ENCODE measurements at places on chromosomes 6 and 20. TPM values are rescaled to one million over a fixed set of nuclear protein-coding genes. Genes with fewer than 3 reads are reported as not detected.
A peak's percentile ranks its signal among the peaks of the same experiment; 100 is the strongest.

LRRC73 gene
- total RNA-seq, result 0.14 TPM

HTR1E gene
- not detected for total RNA-seq

C20orf144 gene
- 0.26 TPM for total RNA-seq

GSTA4 gene
- total RNA-seq, result 28.7 TPM

DYNLRB1 gene
- 98.9 TPM for total RNA-seq

GNAS-AS1 gene
- 0.64 TPM for total RNA-seq

- H3K27me3 ChIP-seq, result peaks cover 28% of the 10 kb centered on the region
- peaks cover 31% of the 10 kb centered on the region for H3K4me1 ChIP-seq
- H3K4me3 ChIP-seq, result peak overlapping the region; percentile 67
- H3K36me3 ChIP-seq, result peaks cover 1% of the 10 kb centered on the region
- H3K27ac ChIP-seq, result peak overlapping the region; percentile 90
- DNase-seq, result peak; percentile 78
These were observed 10.3 kb upstream of the RAD21L1 start for GRCh38 chr20:1215386-1216170.

DNA sequence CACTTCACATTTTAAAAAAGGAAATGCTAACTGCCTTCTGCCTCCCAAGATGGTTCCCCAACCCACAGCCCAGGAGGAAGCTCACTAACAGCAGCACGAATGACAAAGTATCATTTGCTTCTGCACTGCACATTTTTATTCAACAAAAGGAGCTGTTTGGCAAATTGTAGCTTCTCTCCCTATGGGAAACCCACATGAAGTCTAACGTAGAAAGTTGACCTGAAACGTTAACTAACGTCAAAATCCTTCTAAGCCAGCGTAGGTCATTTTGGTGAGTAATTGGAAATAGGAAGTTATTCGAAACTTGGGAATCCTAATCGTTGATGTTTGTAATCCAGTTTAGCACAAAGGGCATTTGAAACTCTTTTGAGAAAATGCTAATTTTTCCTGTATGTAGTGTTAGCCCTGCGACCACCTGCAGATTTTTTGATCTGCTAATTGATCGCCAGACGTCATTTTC, 2.9 kb downstream of the SALL4 start:
- H3K27me3 ChIP-seq, result peaks cover 57% of the 10 kb centered on the region
- DNase-seq, result no peak
- H3K36me3 ChIP-seq, result no peaks in the 10 kb centered on the region

- no peaks in the 10 kb centered on the region for H3K4me1 ChIP-seq
- no peaks in the 10 kb centered on the region for H3K27me3 ChIP-seq
- no peak for DNase-seq
These were observed 197.8 kb downstream of the HAO1 start for GRCh38 chr20:7742479-7742878.

- H3K27ac ChIP-seq, result peak overlapping the region; percentile 52
- H3K27me3 ChIP-seq, result no peaks in the 10 kb centered on the region
These were observed 30.8 kb upstream of the IER3 start for GRCh38 chr6:30775104-30775503.

DNA sequence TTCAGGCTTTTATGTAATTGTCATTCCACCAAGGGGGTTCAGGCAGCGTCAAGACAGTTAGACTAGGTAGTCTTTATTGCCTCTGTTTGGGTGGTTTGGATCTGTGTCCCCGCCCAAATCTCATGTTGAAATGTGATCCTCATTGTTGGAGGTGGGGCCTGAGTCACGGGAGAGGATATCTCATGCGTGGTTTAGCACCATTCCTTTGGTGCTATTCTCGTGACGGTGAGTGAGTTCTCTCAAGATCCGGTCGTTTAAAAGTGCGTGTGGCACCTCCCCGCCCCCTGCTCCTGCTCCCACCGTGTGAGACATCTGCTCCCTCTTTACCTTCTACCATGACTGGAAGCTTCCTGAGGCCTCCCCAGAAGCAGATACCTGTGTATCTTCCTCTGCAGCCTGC, 51.3 kb upstream of the FOXC1 start:
- peaks cover 44% of the 10 kb centered on the region for H3K27me3 ChIP-seq
- H3K27ac ChIP-seq, result no peak overlapping the region
- H3K36me3 ChIP-seq, result no peaks in the 10 kb centered on the region
- no peak for DNase-seq
- no peak overlapping the region for H3K4me3 ChIP-seq

GRCh38 chr6:39029156-39030011, 19.2 kb upstream of the GLP1R start:
- H3K4me1 ChIP-seq, result no peaks in the 10 kb centered on the region
- DNase-seq, result peak; percentile 84
- H3K27me3 ChIP-seq, result peaks cover 56% of the 10 kb centered on the region
- H3K4me3 ChIP-seq, result no peak overlapping the region

- peak overlapping the region; percentile 72 for H3K27ac ChIP-seq
- no peak for DNase-seq
- no peak overlapping the region for H3K4me3 ChIP-seq
- H3K4me1 ChIP-seq, result peaks cover 64% of the 10 kb centered on the region
- H3K36me3 ChIP-seq, result no peaks in the 10 kb centered on the region
These were observed 6.9 kb upstream of the OCSTAMP start for GRCh38 chr20:46557231-46557956.

DNA sequence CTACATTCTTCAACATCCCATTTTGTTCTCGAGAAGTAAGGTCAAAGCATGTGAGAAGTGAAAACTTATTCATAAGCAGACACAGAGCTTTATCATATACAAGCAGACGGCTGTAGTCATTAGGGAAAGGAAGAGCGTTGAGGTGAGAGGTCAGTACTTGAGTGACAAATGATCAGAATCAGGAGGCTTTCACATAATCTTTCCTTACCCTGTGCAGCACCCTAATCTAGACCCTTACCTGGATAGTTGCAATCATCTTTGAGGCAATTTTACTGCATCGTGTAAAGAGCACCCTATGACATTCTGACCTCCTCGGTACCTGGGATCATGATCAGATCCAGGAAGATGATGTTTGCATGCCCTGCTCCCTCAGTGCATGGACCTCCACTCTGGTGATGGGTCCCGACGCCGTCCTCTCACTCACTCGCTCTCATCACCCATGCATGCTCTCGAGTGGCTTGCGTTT, 62.7 kb downstream of the RNF182 start:
- H3K36me3 ChIP-seq, result no peaks in the 10 kb centered on the region
- DNase-seq, result no peak
- H3K27ac ChIP-seq, result no peak overlapping the region
- H3K27me3 ChIP-seq, result peaks cover 45% of the 10 kb centered on the region
- no peaks in the 10 kb centered on the region for H3K4me1 ChIP-seq

DNA sequence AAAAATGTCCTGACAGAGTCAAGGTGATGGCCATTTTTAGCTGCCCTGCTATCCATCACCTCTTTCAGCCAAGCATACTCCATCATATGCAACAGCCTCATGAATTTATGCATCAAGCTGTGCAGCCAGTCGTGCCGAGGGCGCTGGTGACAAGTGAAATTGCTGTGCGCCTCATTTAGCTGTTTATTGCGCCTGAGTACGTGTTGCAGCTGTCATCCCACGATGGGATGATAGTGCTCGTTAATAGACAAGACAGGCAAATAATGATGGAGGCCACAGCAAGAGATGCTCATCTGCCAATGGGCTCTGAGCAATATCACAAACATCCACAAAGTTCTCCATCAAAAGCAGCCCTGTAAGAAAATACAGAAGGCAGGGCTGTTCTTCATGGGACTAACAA, 562.3 kb upstream of the POU3F2 start:
- no peaks in the 10 kb centered on the region for H3K27me3 ChIP-seq
- no peaks in the 10 kb centered on the region for H3K4me1 ChIP-seq
- H3K27ac ChIP-seq, result no peak overlapping the region
- no peak for DNase-seq

DNA sequence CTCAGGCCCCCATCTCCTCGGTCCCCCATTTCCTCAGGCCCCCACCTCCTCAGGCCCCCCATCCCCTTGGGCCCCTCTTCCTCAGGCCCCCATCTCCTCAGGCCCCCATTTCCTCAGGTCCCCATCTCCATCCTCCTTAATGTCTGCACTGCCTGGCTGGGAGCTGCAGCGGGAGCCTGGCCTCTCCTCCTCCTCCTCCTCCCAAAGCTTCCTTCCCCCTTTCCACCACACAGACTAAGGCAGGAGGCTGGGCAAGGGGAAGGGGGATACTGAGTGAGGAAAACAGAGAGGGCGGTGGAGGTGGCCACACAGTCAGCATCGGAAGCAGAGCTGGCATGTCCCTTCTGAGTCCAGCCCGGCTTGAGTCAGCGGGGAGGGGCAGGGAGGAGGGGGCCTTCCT, 122.6 kb upstream of the RPS6KA2 start:
- no peak overlapping the region for H3K27ac ChIP-seq
- DNase-seq, result no peak
- peaks cover 9% of the 10 kb centered on the region for H3K27me3 ChIP-seq
- H3K4me1 ChIP-seq, result no peaks in the 10 kb centered on the region
- no peak overlapping the region for H3K4me3 ChIP-seq
- H3K36me3 ChIP-seq, result no peaks in the 10 kb centered on the region

DNA sequence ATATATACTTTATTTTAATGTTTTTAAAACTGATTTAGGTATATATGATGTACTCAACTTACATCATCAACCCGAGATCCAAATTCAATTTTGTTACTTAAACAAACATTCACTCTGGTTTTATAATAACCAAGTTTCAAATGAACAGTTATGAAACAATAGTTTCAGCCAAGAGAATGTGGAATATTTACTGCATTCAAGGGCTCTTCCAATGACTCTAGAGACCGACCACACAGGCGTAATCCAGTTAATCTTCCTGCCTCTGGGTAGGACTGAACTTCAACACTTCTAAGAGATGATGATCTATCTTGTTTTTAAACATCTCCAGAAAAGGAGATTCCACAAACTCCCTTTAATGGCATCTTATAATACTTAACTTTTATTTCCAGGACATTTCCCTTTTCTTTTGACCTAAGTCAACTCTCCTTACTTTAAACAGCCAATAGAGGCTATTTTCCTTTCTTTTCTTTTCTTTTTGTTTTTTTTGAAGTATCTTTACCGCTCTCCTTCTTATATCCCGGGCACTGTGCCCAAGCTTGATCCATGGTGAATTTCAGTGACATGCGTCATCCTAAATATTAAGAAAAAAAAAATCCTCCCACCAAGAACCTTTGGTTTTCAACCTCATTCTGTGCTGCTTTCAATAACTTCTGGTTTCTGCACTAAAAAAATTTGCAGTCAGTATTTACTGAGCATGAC, 110.1 kb downstream of the KIF13A start:
- H3K4me1 ChIP-seq, result no peaks in the 10 kb centered on the region
- peaks cover 25% of the 10 kb centered on the region for H3K27me3 ChIP-seq
- H3K4me3 ChIP-seq, result no peak overlapping the region

DNA sequence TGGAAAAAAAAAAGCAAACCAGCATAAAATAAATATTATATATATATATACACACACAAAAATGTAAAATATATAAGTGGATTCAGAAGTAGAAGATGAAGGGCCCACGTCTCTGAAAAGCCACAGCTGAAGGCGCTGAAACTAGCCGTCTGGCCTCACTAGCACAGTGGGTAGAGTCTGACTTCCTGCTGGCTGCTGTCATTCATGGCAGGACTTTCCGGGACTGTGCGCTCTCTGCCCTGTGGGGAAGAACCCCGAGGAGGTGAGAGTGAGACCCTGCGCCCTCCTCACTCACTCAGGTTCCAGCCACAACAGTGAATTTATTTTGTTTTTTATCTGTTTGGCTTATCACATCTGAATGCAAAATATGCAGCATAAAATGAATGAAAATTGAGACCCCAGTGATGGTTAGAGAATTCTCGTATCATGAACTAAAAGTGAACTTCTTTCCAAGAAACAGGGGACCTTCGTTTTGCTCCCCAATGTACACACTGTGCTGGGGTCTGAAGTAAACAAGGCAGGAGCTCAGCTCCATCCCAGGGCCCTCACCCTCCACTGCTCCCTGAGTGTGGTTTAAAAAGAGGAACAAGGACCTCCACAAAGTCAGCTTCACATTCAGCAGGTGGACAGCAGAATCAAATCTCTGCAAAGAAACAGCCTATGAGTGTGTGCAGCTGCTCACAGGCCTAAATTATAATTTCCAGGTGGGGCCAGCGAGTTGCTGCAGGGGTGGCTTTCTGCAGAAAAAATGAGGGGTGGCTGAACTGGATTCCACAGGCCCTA, 1.3 kb upstream of the RAMACL start:
- peaks cover 13% of the 10 kb centered on the region for H3K4me1 ChIP-seq
- no peaks in the 10 kb centered on the region for H3K36me3 ChIP-seq
- H3K27me3 ChIP-seq, result no peaks in the 10 kb centered on the region
- no peak overlapping the region for H3K27ac ChIP-seq
- H3K4me3 ChIP-seq, result no peak overlapping the region
- no peak for DNase-seq

DNA sequence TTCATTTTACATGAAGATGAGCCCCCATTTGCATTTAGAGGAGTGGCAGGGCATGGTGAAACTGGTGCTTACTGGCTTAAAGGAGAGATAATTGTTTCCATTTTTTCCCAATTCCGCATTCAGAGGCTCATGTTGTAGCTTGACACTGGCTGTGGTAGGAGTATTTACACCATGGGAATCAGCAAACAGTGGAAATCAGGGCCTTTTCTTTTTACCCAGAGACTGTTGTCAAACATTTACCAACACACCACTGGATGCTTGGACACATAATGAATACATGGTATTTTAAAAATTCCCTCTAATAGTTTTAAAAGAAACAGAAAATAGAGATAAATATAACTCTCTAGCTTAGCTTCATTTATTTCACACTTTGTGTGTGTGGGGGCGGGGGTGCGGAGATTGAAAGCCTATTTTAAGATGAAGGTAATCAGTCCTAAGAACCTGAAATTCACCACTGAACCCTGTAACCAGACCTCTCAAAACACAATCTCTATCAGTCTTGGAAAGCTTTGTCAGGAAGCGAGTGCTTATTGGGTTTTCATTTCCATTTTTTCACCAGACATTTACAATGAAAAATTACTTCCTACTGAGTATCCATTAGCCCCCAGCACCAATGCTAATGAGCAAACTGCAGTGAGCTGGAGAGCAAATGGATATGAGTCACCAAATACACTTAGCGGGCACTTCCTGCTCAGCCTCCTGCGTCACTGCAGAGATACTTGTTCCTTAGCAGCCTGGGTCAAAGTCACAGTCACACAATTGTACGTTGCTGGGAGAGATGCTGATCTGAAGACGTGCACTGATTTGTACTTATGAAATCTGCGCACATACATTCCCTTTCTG, 532.0 kb downstream of the BCKDHB start:
- no peaks in the 10 kb centered on the region for H3K36me3 ChIP-seq
- no peak overlapping the region for H3K4me3 ChIP-seq
- H3K27ac ChIP-seq, result no peak overlapping the region
- no peaks in the 10 kb centered on the region for H3K27me3 ChIP-seq
- no peaks in the 10 kb centered on the region for H3K4me1 ChIP-seq

DNA sequence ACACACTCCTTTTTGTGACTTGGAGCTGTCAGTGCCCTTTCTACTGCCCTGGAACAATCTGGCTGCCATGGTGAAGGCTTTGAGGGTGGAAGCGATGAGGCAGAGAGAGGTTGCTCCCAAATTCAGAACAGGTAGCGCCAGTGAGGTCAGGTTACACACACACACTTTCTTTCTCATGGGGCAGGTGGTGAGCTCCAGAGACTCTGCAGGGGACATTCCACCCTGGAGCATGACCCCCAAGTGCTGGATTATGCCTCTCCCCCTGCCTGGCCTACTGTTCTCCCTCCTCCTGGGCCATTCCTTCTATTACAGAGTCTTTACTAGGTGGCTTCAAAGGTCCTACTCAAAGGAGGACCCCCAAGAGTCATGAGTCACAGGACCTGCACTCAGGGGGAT, 98.0 kb downstream of the EYA2 start:
- H3K4me1 ChIP-seq, result peaks cover 55% of the 10 kb centered on the region
- H3K27me3 ChIP-seq, result no peaks in the 10 kb centered on the region
- no peak overlapping the region for H3K4me3 ChIP-seq

- no peaks in the 10 kb centered on the region for H3K36me3 ChIP-seq
- H3K27ac ChIP-seq, result no peak overlapping the region
- DNase-seq, result peak; percentile 43
- H3K27me3 ChIP-seq, result peaks cover 14% of the 10 kb centered on the region
- H3K4me3 ChIP-seq, result no peak overlapping the region
- H3K4me1 ChIP-seq, result no peaks in the 10 kb centered on the region
These were observed 78.7 kb upstream of the IFNGR1 start for GRCh38 chr6:137297887-137298286.

Data from activated CD4-positive, alpha-beta T cell treated with anti-CD3 and anti-CD28 coated beads, Interleukin-2, amount 10 ng/mL, durations not matched to agents 24 days and 14 days (primary cell).